ENCODE measurements at places on chromosomes 11 and 22. TPM values are rescaled to one million over a fixed set of nuclear protein-coding genes. Genes with fewer than 3 reads are reported as not detected.

Gene PRODH
- 3.0 TPM for total RNA-seq

Gene PRR33
- not detected for total RNA-seq

Gene PDHX
- total RNA-seq: 26.1 TPM

Gene SERPING1
- 376 TPM for total RNA-seq

Gene NRXN2
- total RNA-seq: not detected

Gene FOLH1
- 2.5 TPM for total RNA-seq

Data from esophagus squamous epithelium (tissue), 5 donors.